Epithelial cell of prostate (primary cell): ENCODE measurements at places on chromosomes 2 and 18.

DNA sequence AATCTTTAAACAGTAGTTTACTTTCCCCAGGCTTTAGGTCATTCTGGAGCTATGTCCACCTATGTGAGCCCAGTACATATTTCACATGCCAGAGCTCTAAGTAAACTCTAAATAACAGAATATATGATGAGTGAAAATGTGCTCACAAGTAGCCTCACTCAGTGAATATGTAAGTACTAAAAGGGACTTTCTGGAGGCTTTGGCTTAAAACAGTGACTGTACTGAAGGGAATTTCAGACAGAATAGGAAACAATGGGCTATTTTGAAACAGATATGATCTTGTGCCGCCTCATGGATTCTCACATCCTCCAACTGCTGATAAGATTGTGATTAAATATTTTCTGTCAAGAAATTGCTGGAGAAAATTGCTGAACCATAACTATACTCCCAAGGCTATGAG is 747.9 kb downstream of the SOCS6 start:
- no peak for DNase-seq

DNA sequence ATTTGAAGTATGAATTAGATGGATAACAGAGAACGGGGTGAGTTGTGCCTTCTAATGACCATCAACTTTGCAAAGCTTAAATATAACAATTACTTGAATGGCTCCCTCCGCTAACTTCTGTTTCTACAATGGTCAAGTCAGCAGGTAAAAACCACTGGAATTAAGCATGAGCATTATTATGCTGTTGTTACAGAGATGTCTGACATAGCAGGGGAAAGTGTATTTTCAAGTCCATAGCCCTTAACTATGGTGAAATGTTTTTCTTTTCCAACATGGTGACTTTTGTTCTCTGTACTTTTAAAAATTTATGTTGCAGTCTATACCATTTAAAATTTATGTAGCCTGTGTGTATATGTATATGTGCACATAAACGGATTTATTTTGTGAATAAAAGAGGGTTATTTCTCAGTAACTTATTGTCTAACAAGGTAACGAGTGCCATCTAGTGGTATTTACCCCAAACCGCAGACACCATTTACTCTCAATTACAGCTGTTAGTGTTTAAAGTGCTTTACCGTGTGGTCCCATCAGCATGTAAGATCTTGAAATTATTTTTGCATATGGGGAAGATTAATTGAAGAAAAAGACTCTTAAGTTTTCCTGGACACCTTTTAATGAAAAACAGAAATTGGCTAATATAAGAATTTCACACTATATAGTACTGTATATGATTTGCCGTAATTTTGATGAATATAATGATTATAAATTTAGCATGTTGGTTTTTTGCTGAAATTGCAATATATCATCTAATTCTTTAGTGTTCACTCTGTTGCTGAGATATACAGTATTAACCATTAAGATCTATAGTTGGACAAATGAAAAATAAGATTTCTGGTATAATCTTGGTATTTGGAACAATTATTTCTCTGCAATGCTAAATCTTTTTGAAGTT is 78.2 kb downstream of the UBE2E3 start:
- DNase-seq: no peak

DNA sequence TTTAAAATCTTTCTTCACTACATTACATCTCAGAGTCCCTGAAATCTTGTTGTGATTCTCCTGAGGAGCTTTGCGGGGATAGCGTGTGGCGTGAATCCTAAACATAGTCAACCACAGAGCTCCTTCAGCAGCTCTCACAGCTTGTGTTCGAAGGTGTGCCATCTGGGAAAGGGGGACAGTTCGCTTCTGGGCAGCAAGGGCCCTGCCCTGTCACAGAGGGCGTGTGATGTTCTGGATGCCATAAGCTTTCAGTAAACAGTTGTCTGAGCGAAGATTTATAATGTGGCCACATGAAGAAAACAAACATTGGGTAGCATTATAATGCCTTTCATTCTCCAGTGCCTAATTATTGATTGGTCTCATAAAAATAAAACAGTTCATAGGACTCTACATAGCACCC is 172.5 kb downstream of the MYO1B start:
- DNase-seq: no peak

GRCh38 chr18:59567431-59567830 is 129.8 kb downstream of the CCBE1 start:
- DNase-seq: no peak

GRCh38 chr2:177675825-177676224 is 283.3 kb downstream of the AGPS start:
- no peak for DNase-seq

- peak; percentile 45 for DNase-seq
These were observed 35.7 kb upstream of the CABLES1 start for GRCh38 chr18:23099621-23100020.

DNA sequence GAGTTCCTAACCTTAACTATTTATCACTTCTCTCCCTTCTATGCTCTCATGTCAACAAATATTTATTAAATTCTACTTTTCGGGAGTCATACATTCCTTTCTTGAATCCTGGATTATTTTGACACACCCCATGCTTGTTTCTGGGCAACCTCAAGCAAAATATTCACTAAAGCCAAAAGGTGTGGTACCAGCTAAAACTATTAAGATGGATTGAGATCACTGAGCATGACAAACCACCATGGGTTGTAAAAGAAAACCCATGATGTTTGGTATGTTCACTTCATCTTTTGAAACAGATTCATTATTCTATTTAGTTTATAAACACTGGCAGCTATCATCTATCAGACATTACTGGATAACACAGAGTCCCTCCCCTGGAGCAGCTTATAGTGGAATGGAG is 32.5 kb downstream of the DPP4 start:
- no peak for DNase-seq

DNA sequence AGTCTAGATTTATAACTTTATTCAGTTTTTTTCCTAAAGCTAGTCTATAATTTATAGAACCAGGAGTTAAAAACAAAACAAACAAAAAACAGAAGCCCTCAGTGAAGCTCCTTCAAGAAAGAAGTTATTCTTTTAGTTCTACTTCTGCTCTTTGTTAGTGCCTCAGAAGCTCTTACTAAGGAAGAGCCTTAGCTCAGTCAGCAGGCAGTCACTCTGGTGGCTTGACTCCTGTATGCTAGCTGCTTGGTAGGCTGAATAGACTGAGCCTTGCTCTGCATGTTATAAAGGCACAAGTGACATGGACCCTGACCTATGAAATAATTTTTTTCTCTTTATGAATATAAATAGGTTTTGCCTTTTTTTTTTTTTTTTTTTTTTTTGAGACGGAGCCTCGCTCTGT is 24.8 kb downstream of the NCOA1 start:
- no peak for DNase-seq

DNA sequence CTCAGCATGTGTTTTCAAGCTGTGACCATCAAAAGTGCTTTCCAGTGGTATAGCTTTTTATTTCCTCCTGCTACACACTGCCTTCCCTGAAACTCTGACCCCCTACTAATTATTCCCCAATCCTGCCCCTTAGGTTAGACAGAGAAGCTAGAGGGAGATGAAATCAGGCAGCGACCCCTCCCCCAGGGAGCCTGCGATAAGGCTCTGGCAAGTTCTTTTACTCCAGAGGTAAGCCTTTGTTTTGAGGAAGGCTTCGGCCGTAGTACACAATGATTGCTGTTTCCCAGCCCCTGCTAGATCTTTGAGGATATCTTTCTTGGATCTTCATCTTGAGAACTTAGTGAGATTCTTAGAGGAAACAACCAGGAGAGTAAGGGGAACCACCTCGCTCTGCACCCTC is 33.5 kb upstream of the NOL4 start:
- DNase-seq: no peak

DNA sequence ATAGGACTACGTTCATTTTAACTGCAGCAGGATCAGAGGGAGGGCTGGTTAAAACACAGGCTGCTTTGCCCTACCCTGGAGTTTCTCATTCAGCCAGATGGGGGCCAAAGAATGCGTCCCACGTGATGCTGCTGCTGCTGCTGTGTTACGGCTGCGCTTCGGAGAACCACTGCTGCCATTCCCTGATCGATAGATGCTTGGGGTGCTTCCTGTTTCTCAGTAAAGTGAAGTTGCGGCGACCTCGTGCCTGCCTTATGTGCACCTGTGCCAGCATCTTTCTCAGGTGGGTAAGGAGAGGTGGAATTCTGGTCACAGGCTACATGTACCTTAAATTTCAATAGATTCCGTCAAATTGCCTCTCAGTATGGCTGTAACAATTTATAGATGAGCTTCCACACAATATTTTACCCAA is 24.7 kb upstream of the TOGARAM2 start:
- no peak for DNase-seq

- DNase-seq: no peak
These were observed 1.8 kb upstream of the PTPN18 start for GRCh38 chr2:130354139-130354428.

DNA sequence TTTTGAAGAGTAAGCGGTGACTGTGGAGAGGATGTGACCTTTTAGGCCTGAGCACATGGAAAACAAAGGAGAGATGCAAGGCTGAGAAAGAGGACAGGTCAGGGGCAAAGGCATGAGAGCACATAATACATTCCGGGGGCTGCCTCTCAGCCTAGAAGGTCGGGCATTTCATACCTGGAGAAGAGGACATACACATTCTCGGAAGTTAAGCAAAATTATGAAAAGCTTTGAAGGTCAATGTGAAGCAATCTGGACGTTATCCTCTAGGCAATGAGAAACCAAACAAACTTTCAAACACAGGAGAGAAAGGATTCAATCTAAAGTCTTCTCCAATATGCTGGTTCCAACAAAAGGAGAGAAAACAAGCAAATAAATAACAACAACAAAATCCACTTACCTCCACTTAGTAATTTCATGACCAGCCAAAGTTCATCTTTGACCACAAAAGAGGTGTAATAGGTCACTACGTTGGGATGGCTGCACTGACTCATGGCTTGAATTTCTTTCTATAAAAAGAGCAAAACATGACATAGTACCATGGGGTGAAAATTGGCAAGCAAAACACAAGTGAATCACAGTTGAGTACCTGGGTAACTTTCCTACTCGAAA is 80.4 kb downstream of the STK39 start:
- DNase-seq: peak; percentile 46

DNA sequence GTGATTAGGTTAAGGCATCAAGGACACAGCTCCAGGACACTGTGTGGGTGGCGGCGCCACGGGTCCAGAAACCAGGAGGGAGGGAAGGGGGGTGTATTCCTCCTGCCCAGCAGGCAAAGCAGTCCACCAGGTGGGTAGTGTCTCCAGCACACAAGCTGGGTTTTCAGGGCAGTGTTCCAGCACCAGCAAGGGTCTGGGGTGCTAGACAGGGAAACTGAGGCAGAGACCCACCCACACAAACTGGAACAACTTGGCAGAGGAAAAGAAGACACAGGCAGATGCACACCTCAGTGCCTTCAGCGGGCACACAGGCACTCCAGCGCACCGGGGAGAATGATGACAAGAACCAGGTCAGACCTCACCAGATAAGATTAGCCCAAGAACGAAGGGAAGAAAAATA is 28.4 kb upstream of the GNAL start:
- DNase-seq: no peak

DNA sequence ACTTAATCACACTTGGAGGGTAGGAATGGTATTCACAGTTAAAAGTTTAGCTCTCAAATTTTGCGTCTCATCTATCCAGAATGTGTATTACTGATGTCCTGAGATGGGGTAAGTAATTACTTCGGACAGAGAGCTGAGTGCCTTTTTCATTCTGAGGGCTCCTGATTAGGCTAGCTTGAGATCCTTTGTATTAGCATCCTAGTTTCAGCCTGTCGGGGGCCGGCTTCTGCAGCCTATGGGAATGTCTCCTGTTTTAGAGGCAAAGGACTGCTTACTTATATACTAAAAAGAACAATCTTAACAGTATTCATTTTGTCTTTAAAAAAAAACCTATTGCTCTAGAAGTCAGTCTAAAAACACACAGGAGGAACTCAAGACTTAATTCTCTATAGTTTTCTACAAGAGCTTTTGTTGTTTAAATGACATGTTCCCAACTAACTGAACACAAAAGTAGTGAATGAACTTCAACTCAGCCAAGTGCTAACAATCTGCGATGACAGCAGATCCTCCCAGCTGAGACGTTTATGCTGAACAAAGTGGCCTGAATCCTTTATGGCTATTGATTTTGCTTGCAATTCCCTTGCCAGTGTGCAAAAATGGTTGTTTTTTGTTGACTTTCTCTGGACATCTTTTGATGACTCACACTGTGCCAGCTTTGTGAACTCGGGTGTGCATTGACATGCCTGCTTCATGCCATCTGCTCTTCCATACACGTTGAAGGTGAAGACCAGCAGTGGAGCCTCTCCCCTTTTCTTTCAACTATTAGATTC is 118.7 kb downstream of the LYPD6B start:
- no peak for DNase-seq

DNA sequence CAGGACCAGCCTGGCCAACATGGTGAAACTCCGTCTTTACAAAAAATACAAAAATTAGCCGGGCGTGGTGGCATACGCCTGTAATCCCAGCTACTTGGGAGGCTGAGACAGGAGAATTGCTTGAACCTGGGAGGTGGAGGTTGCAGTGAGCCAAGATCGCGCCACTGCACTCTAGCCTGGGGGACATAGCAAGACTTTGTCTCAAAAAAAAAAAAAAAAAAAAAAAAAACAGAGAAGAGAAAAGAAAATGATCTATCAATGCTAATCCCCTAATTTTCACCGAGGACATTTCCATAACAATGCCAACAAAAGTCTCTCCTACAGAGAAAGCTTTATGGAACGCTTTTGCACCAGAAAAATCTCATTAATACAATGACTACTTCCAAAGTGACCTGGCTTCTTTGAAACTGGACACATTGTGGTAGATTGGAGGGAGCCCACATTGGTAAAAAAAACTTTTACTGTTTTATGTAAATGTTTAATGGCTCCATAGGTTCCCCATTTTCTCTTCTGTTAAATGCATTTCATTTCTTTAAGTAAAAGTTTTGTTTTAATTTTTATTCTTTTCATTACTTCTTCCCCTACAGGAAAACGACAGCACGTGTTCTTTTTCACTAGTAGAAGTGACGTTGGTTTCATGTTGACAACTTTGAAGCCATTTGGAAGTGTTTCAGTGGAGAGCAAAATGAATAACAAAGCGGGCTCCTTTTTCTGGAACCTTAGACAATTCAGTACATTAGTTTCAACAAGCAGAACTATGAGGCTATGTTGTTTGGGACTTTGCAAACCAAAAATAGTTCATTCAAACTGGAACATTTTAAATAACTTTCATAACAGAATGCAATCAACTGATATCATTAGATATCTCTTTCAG is 888 bp downstream of the FASTKD2 start:
- no peak for DNase-seq

- DNase-seq: no peak
These were observed 2.4 kb downstream of the NEU4 start for GRCh38 chr2:241811201-241811951.

DNA sequence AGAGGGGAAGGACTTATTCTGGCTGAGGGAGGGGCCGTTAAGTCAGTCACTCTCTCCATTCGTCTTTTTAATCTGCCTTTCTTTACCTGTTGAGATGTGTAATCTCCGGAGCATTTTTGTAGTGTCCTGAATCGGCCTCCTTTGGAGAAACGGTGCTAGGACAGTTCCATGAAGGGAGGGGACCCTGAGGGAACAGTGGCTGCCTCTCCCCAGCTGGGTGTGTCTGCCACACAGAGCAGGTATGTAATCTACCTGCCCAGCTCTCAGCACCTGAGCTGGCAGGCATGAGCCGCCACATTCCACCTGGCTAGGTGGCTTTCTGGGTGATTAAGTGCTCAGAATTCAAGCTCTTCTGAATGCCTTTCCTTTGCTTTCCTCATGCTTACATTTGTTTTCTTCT is 131.2 kb downstream of the WDSUB1 start:
- DNase-seq: peak; percentile 50
